Activated CD8-positive, alpha-beta memory T cell treated with anti-CD3 and anti-CD28 coated beads for 1 hour (primary cell): ENCODE measurements at places on chromosomes 4 and X.

GRCh38 chr4:112704991-112705845 is 68.3 kb downstream of the LARP7 start:
- no peak for DNase-seq

DNA sequence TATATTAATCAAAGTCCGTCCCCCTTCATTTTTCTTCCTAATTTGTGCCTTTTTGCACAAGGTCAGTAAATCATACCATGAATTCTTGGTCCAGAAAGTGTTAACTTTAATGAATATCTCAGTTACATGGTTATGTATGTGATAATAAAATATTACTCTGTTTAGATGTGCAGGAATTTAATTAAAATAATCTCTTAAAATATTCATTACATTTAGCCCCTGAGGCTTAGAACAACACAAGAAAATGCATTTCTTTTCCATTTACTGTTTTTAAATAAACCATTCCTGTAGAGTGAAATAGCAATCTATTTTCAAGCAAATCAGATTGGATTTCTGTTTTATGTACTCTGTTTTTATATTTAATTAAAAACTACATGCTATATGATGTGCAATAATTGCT is 17.6 kb downstream of the MAB21L2 start:
- no peak for DNase-seq

DNA sequence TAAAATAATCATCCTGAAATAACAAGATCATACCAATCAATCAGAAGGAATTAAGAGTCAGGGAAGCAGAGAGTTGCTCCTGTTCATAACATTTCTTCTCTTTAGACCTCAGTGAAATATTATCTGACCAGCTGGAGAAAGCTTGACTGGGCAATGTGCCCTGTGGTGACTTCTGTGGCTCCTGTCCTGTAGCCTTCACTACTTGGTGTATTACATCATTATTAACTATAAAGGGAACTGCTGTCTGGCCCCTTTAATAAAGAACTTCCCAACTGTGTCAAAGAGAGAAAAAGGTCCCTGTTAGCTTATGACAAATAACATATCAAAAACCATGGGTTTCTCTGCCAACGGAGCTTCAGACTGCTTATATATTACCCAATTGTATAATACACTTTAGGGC is 18.0 kb downstream of the OPHN1 start:
- DNase-seq, result no peak

DNA sequence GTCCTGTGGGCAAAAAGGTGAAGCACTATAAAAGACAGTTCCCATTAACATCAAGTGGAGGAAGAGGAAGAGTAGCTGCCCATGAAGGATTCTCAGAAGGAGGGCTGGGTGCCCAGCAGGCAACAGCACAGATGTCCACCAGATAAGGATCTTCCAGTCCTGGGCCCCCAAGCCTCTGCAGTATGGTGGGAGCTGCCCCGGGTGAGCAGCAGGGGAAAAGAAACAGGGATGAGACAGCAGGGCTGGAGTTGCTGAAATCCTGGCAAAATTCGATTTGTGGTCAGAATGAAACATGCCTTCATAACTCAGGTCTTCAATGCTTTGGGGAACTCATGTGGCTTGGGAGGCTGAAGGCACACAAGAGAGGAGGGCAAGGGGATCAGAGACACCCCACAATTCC is 94.6 kb downstream of the RASL11B start:
- DNase-seq, result no peak

DNA sequence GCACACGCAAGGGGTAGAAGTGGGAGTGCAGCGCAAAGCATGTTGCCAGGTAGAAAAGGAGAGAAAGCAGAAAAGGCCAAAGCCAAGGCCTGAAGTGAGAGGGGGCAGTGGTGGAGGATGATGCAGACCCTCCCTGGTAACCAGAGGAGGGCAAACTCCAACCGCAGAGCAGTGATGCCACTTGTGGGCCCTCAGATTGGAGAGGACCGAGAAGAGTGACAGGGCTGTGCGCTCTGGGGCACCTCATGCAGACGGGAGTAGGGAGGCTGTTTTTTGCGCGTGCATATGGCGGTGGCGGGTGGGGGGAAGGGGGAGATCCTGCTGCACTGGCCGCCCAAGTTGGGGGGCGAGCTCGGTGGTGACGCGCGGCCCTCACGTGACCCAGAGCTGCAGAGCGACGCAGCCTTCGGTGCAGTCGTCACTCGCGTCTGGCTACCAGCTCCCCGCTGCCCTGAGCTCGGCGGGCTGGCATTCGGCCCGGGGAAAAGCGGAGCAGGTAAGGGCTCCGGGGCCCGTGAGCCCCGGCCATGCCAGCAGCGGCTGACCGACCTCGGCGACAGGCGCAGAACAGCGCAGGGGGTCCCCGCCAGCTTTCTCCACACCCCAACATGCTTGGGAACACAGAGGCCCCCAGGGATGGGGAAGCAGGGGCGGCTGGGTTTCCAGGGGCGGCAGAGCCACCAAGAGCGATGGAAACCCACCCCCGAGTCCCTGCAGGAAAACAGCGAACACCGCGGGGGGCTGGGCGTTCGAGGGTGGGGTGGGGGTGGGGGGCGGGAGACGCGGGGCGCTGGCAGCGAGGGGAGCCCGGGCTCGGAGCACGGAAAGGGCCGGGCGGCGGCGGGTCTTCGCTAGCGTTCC is at the start of gene BEX3:
Gene BEX3, plus strand, starts transcription at position 421 of the 861 bp plus-strand sequence. CDS start 984 bp downstream, outside the sequence.
- DNase-seq, result no peak

GRCh38 chrX:3550160-3550751 is 163.2 kb downstream of the PRKX start:
- no peak for DNase-seq
